ENCODE measurements at places on chromosomes 3 and 15.

DNA sequence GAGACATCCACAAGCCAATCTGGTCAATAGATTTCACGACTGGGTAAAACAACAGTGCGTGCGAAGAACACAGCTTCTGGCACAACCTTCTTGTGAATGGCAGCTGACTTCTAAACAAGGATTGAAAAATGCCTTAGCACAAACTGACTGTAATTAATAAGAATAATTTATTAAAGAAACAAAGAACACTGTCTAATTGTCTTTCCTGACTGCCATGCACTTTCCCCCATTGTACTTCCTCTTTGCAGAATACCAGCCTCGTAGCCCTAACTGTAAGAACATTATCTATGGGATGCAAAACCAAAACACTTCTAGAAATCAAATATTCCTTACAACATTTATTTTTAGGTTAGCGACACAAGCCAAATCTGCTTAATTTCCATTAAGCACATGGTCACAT lies 6.5 kb downstream of the FOXP1 start:
- DNase-seq = no peak

- DNase-seq = peak; percentile 31
Observed at GRCh38 chr3:47315069-47315647, 32.4 kb downstream of the KLHL18 start.

GRCh38 chr3:108486941-108487340 lies 23.5 kb downstream of the MYH15 start:
- peak; percentile 60 for DNase-seq

GRCh38 chr3:181917027-181917426 lies 205.3 kb downstream of the SOX2 start:
- DNase-seq = peak; percentile 51

- DNase-seq = no peak
Observed at GRCh38 chr3:23221136-23221535, 18.0 kb downstream of the UBE2E2 start.
